RKO (cell line): ENCODE measurements at places on chromosomes 1 and 21.

GRCh38 chr1:216535059-216535458 is 111.8 kb upstream of the USH2A start:
- DNase-seq: no peak

DNA sequence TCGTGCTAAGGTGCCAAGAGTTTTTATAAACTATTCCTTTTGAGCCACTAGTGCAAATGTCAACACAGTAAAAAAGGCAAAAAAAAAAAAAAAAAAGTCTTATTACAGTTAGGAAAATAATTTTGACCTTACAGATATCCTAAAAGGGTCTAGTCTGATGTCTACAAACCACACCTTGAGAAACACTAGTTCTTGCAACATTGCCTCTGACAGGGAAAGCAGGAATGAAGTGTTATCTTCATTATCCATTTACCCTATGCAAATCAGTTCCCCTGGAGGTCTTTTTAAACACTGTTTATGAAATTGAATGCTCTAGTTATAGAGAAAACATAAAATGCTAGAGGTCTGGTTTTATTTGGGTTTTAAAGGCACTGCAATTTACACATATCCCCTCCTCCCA is 115.2 kb upstream of the DMRTA2 start:
- DNase-seq: no peak

DNA sequence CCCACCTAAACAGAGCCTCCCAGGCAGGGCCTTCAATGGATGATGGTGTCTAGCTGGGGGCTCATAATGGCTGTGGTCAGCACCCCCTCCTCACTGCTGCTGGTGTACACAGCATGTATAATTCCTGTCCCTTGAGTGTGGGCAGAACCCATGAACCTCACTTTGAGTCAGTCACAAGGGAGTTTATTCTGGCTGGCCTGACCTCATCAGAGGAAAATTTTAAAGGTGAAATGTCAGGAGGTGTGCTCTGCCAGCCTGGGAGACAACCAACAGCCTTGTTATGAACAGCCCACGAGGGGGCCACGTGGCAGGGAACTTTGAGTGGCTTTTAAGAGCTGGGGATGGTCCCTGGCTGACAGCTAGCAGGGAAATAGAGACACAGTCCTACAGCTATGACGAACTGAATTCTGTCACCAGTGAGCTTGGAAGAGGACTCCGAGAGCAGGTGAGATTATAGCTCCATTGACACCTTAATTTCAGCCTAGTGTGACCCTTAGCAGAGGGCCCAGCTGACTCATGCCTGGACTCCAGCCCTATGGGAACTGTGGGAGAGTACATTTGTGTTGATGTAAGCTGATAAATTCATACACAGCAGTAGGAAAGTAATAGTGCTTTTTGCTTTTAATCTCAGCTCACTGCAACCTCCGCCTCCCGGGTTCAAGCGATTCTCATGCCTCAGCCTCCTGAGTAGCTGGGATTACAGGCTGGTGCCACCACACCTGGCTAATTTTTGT is 73.5 kb upstream of the RUNX3 start:
- DNase-seq: no peak

- DNase-seq: no peak
Measured at GRCh38 chr1:92218559-92218958, 844 bp downstream of the C1orf146 start.

DNA sequence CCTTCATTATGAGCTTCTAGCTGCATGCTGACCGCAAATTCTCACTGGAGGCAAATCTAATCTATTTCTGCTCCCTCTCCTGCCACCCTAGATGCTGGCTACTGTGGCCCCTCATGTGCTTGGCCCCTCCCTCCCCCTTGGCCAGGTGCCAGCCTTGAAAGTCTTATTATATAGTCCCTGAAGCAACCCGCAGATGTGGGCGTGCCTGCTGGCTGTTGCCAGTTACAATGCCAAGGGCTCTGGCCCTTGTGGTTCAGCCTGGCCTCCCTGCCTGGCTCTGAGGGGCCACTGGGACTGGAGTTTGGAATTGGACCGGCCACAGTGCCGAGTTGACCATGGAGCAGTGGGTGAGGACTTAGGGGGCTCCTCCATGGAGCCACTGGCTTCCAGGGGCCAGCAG is 78.9 kb upstream of the ACTRT2 start:
- no peak for DNase-seq

- no peak for DNase-seq
Measured at GRCh38 chr1:3741566-3742438, 10.4 kb upstream of the CCDC27 start.

DNA sequence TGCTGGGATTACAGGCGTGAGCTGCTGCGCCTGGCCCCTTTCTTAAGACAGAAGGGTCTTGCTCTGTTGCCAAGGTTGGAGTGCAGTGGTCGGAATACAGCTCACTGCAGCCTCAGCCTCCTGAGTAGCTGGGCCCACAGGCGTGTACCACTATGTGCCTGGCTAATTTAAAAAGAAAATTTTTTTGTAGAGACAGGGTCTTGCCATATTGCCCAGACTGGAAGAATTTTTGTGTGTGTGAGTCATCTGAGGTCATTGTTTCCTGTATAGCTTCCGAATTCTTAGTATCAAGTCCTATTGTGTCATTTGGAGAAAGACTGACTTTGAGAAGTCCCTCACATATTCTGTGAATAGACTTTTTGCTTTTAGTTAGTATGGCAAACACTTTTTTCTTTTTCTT is 4.7 kb downstream of the SZRD1 start:
- DNase-seq: peak; percentile 54

GRCh38 chr1:25684216-25684965 is 67.8 kb downstream of the MAN1C1 start:
- no peak for DNase-seq

DNA sequence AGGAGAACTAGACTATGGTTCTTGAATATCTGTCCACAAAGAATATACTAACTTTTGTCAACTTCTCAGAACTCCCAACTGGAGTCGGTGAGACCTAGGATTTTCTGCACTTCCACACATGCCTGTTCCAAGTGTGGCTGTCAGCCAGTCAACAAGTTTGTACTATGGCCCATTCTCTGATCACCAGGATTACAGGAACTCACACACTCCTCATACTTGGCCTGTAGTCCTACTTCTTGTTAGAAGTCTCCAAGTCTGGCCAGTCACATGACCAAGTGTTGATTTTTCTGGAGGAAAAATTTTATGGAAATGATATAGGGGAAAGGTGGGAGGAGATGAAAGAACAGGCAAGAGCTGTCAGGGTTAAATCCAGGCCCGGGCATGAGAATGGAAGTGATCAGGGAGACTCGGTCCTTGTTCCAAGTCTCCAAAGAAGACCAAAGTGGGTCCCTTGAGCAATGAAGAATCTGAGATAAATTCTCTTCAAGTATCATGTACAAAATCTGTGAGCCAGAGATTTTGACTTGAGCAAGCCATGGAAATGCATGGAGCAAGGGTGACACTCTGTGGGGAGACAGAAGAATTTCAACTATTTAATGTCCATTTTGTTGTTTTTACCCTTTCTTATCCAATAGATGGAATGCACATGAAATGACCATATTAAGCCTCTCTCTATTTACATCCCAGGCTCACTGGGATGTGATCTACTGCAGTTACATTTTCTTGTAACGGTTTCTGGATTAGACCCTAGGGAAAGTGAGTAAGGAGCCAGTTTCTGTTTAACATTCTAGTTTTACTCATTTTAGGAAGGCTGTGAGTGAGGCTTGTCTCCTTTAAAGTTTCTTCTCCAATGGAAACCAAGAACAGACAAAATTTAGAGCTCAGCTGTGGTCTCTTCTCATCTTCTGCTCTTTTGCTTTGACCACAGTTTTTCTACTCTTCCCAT is 320.9 kb downstream of the ASTN1 start:
- DNase-seq: peak; percentile 67

- no peak for DNase-seq
Measured at GRCh38 chr21:46385846-46386733, 62.1 kb downstream of the PCNT start.

DNA sequence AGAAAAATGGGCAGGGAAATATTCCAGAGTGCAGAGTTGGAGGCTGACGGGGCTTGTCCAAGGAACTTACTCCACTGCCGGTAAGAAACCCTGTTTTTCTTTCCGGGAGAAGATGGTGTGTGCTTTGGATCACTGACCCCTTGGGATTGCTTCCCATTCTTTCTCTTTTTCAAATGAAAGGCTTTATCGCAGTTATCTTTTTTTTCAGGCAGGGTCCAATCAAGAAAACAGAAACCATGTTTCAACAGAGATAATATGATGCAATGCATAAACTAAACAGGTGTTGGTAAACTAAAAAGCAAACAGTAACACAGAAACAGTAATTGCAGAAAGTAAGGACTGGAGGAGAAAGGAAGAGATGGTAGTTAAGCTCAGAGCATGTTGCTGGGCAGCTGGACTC is 145.1 kb downstream of the LYPLAL1 start:
- no peak for DNase-seq

GRCh38 chr1:155474146-155474545 is 88.5 kb downstream of the ASH1L start:
- no peak for DNase-seq

GRCh38 chr1:211944733-211945500 is 90.4 kb downstream of the INTS7 start:
- DNase-seq: no peak

GRCh38 chr1:47238935-47239592 is 7.0 kb upstream of the TAL1 start:
- DNase-seq: no peak

GRCh38 chr1:61081144-61081685 is 1.1 kb upstream of the NFIA start:
- peak; percentile 21 for DNase-seq

DNA sequence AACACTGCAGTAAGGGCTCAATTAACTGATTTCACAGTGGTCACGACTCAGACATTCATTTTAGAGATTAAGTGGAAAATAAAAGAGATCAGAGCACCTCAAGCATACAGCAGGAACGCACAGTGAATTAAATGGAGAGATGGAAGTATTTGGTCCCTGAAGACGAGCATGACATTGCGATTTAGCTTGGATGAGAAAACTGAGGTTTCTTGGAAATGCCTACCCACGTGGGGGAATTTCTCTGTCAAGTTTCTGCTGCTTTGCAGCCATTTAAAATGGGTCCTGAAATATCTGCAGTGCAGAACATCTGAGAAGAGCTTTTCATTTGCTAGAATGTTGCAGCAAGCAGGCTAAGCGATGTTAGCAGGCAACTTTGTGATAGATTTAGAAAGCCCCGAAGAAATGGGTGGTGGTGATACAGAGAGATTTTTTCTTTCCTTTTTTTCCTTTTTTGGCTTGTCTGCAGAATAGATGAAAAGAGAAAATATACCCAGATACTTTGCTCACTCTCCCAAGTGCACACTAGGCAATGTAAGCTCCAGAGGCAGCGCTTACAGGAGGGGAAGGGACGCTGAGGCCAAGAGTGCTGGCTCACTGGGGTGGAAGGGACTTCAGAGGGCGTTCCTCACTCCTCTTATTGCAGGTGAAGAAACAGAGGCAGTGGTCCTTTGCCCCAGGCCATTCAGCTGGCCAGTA is 258.0 kb downstream of the KCNJ6 start:
- DNase-seq: no peak

GRCh38 chr1:28099050-28099769 is 10.8 kb upstream of the EYA3 start:
- no peak for DNase-seq

- no peak for DNase-seq
Measured at GRCh38 chr1:1966071-1966740, 37.4 kb downstream of the CFAP74 start.

DNA sequence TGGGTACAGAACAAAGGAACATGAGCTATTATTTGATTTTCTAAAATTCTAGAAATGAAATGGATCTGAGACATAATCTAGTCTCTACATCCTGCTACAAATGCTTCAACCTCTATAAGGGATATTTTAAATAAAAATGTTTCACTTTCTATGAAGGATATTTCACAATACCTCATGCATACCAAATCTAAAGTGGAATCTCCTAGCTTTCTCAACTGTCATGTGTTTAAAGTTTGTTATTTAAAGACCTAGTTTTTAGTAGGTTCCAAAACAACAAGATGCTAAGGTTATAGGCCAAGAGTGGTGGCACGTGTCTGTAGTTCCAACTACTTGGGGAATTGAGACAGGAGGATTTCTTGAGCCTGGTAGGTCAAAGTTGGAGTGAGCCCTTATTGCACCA is 47.6 kb downstream of the KDM5B start:
- no peak for DNase-seq

DNA sequence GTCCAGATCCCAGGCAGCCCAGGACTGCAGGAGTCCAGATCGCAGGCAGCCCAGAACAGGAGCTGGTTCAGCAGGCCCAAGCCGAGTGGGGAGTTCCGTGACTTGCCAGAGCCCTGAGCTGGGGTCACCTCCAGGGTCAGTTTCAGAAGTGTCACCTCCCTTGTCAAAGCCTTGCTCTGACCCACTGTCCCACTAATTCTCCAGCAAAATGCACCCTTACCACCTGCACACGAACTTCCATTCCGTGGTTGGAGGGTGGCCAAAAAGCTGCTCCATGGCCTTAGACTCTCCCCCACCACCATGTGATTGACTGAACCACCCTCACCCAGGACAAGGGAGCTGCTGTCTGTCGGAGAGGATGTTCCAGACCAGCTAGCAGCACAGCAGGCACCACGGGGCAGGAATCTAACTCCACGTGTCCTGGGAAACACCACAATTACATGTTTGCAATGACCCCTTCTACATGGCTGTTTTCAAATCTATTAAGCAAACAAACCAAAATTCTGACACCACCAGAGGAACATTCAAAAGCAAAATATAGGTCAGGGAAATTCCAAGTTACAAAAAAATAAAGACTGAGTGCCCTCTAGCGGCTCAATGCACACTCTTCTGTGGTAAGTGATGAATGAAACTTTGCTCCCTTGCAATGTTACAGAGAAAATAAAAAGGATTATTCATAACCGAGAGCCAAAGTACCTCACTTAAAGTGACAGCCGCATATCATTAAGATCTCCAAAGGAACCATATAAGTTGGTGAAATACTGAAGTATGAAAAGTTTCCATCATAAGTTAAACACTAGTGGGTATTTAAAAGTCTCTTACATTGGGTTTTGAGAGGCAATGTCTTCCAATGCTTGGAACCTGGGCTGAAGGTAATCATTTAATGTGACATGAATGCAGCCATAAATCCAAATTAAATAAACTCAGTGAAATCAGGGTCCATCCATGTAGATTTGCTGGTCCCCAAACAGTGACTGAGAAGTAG is 76.3 kb downstream of the NPHP4 start:
- peak; percentile 52 for DNase-seq

DNA sequence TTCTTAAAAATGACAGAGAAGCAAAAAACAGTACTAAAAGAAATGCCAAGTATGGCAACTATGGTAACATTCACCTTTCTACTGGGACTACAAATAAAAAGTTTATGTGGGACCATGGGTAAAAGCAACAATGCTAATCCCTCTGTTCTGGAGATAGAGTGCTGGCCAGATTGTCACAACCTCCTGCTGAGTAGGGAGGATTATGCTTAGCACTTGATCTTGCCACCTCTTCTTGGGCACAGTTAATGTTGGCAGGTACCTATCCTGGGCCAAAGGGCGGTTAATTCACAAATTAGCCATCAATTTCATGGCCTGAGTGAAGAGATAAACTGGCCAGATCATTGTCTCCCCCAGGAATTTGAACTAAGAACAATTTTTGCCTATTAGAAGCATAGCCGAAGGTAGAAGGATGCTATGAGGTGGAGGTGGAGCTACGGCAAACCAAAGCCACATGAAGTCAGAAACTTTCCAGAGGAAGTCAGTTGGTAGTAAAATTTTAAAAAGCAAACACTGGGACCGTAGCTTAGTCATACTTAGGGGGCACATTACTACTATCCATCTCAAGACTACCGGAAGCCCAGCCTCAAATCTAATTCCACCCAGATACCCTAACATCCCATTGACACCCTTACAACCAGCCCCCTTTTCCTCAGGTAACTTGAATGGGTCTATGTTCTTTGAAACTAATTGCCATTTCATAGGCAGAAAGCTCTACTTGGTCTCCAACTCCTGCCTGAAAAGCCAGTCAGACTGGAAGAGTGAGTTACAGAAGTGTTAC is 2.7 kb downstream of the SCYL3 start:
- no peak for DNase-seq
